ENCODE measurements at places on chromosomes 11 and 22.

- no peak for DNase-seq
Measured at GRCh38 chr11:68979931-68980775, 633 bp downstream of the MRGPRD start.

DNA sequence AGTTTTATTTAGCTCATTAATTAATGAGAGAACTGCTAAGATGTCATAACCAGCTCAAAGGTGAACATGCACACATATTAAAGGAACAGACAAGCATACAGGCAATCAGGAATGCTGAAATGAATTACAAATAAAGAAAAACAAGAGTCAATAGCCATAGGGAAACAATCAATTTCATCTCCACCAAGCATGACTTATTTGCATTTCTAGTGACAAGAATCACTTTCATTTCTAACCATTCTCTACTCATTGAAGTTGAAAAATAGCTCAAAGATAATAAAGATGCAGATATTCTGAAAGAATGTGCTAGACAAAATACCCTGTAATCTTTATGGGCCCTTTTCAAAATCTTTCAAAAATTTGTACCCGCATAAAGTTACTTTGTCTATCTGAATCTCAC, 23.2 kb downstream of the ISX start:
- no peak for DNase-seq

- DNase-seq = no peak
Measured at GRCh38 chr11:113991718-113992458, 17.0 kb downstream of the HTR3A start.

- no peak for DNase-seq
Measured at GRCh38 chr11:45894555-45895247, 9.2 kb downstream of the MAPK8IP1 start.

DNA sequence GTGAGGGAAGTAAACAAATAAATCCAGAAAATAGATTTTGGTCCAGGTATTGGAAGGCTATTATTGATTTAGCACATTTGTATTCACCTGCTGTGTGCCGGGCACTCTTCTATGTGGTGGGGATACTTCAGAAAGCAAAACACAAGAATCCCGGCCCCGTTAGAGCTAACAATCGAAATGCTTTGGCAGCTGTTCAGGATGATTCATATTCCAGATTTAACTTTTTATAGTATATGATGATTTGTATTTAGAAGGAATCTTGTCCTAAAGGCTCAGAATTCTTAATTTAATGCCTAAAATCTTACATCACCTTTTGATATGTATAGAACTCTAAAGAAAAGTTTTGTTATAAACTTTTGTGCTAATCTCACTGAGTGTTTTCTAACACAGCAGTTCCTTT, 28.0 kb downstream of the ZC3H12C start:
- DNase-seq = no peak

DNA sequence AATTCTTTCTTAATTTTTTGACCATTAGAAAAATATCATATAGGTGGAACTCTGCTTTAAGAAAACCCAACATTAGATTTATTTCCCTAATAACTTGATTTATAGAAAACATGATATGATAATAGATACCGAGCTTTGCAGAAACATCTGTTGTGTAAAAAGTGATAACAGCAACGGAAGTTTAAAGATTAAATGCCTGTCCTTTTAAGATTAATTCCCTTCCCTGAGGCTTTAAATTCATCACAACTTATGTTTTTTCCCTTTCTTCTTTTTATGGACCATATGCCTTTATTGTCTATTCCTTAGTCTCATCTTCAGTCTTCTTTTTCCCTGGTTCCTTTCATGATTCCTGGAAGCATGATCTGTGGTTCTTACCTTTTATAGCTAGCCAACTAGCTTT, 1.9 kb downstream of the USP47 start:
- no peak for DNase-seq

GRCh38 chr11:102932678-102933077, 22.9 kb downstream of the MMP13 start:
- DNase-seq = no peak

GRCh38 chr11:86990515-86990914, 35.3 kb upstream of the FZD4 start:
- DNase-seq = no peak

DNA sequence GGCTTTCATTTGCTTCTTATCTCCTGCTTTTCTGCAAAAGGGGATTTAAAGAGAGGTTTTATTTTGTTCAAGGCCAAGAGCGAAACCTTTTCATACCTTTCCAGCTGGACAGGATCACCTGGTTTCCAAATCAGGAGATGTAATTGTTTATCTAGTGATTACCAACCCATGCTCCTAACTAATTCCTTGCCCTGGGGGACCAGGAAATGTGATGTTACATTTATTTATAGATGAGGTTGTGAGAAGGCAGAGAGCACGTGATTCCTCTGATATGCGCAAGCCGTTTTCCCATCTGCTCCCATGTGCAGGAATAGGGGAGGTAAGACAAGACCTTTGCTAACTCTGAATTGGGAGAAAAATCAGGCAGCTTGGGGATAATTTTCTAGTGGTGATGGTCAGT, 507.2 kb upstream of the LARGE1 start:
- DNase-seq = no peak

GRCh38 chr11:111479666-111480065, 32.5 kb downstream of the BTG4 start:
- no peak for DNase-seq

DNA sequence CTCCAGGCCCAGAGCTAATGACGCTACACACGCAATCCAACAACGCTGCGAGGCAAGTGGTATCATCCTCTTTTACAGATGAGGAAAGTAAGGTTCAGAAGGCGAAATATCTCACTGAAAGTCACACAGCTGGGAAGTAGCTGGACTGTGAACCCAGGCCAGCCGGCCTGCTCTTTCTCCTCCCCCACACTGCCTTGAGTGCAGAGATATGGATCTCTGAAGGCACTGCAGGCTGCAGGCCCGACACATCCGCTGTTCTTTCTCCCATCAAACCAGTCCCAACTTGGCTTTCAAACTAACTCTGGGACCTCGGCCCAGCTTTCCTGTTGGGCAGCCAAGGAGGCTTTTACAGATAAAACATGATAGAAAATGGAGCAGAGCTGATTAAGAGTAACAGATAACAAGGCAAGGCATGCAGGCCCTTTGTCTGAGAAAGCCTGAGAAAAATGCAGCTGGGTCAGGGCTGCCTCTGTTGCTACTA, 64.0 kb upstream of the PTPRJ start:
- DNase-seq = no peak

DNA sequence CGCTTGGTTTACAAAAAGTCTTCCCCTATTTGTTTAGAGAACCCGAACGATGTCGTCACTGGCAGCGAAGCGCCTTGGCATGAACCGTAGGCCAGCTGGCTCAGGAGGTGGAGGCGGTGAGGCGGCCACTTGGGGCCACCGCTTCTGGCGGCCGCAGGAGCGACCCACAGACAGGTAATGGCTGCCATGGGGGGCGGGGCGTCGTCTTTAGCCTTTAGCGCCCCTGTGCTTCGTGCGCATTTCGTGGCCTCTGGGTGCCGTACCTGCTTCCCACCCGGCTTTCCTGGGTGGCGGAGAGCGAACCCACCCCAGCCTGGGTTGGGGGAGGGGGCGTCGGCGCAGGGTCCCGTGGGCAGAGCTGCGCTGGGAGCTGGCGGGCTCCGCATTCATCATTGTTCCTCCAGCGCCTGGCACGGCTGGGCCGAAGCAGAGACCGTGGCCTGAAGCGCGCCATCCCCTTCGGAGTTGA, 469 bp upstream of the OSBP2 start:
- DNase-seq = no peak

- DNase-seq = peak; percentile 29
Measured at GRCh38 chr22:46754110-46754799, 8.2 kb upstream of the TBC1D22A start.

DNA sequence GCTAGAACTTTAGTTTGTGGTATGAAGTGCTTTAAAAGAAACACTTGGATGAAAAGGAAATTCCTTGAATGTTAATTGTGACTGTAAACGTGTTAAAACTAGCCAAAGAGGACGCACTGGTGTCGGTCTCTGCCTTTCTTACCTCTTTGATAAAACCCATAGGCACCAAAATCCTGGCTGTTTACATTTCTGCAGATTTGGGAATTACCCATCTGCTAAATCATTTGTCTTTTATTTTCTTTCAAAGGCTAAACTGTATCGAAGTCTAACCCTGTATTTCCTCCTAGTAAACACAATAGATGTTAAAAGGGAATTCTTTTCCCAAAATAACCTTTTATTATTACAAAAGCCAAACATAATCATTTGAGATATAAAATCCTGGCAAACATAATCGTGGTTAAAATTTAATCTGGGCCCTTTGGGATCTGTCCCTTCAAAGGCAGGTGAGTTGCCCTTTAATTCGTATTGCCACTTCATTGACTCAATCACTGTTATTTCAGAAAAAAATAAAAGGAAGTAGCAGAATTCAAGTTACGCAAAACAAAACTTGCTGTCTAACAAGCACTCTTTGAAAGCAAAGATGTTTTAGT, 2.4 kb downstream of the RASSF10 start:
- no peak for DNase-seq

DNA sequence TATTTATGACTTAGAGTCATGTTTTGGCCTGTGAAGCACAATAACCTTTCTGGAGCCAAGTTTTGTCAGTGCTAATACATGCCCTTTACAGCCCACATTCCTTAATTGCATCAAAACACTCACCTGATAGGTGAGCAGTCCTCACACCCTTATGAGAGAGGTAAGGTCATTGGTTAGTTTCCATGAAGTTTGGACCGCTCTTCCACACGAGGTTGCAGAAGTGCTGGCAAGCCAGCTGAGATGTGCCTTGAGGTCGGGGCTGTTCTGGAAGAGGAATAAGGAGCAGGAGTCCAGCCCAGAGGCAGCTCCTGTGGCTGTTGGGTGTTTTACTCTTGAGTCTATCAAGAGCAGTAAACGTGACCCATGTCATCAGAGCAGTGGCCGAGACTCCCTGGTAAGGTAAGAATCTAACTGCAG, 76.3 kb downstream of the CYB5R2 start:
- no peak for DNase-seq

GRCh38 chr11:79253280-79253679, 187.6 kb downstream of the TENM4 start:
- no peak for DNase-seq

DNA sequence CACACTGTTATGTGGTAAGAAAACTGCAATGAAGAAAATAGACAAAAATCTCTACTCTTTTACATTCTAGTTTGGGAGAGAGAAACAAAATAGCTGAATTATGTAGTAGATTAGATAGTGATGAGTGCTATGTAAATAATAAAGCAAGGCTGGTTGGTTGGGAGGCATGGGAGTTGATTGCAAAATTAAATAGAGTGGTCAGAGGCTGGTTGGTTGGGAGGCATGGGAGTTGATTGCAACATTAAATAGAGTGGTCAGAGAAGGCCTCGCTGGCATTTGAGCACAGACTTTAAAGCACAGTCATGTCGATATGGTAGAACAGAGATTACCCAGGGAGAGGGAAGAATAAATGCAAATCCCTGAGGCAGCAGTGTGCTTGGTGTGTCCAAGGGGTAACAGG, 22.4 kb downstream of the SIK2 start:
- DNase-seq = no peak

GRCh38 chr11:79413268-79413667, 27.6 kb downstream of the TENM4 start:
- no peak for DNase-seq

DNA sequence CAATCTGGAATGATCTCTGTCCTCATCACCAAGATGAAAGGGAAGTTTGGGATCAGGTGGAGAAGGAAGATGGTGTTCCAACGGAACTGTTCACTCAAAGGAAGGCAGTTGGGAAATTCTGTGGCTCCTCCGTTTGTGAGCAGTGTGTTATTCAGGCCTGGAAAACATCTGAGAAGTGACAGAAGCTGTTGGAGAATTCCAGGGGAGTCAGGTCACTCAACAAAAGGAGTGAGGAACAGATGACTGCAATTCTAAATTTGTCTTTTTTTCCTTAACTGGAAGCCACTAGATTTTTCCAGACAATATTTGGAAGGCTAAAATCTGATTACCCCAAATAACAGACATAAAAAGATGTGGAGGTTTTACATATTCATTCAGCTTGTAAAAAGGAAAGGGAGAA, 107.8 kb downstream of the CD44 start:
- no peak for DNase-seq

GRCh38 chr22:43270314-43270908, 72.8 kb downstream of the SCUBE1 start:
- DNase-seq = no peak

- no peak for DNase-seq
Measured at GRCh38 chr11:32131321-32131720, 40.4 kb downstream of the RCN1 start.

- no peak for DNase-seq
Measured at GRCh38 chr11:1750481-1750839, at the start of gene IFITM10. IFITM10 (minus strand) TSS chr11:1750595; CDS start chr11:1750442, 153 bp downstream.

DNA sequence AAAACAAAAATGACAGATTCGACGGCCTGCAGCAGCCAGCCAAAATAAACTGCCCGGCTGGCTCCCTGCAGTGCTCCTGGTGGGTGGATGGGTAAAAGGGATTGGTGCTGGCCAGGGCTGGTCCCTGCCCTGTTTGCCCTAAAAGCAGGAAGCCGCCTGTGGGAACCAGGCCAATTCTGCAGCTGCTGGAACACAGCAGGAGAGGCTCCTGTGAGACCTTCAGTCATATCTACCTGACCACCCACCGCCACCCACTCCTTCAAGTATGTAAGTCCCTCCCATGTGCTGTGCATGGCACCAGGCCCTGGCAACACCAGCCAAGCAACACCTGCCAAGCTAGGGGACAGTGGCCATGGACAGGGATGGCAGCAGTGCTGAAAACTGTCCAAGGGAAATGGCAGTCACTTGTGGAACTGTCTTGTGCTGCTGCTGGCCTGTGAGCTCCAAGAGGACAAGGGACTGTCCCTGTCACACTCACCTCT, 48.7 kb upstream of the ARFGAP3 start:
- DNase-seq = no peak

- DNase-seq = no peak
Measured at GRCh38 chr22:19419086-19419463, 12.5 kb downstream of the HIRA start.

DNA sequence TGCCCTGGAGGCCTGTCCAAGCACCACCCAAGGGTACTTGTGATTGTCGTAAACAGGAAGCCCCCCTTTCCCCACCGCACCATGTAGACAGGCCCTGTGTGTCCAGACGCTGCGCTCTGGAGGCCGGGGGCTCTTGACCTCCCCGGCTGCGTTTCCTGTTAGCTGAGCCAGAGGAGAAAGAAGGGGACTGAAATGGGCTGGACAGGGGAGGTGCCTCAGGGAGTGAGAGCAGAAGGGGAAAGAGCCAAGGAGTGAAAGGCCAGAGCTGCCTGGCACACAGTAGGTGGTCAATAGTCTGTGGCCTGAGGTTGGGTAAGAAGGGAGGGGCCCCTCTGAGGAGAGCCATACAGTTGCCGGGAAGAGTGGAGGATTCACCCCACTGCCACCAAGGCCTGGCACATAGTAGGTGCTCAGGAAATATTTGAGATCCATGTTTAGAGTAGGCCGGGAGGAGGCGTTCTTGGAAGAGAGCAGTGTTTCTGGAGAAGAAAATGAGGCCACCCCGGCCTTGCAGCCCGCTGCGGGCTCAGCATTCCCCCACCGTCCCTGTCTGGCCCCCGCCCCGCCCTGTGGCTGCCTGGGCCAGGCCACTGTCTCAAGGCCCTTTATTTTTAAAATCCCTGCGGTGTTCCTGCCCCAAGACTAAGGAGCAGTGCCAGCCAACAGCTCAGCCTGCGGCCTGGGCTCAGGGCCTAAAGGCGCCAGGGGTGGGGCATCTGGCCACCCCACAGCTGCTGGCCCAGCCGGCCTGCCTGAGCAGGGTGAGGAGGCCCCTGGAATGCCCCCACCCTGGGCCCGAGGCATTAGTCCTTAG, 13.6 kb upstream of the CDC42EP1 start:
- DNase-seq = no peak

All from stimulated activated CD8-positive, alpha-beta memory T cell treated with anti-CD3 and anti-CD28 coated beads, Interleukin-7, amount 100 ng/mL, for 4 hours (primary cell).